CD4-positive, alpha-beta memory T cell (primary cell): ENCODE measurements at places on chromosomes 6 and 20. TPM values are rescaled to one million over a fixed set of nuclear protein-coding genes. Genes with fewer than 3 reads are reported as not detected.

TAPBP gene
- 277 TPM for polyA plus RNA-seq

TREM2 gene
- not detected for polyA plus RNA-seq

RIPPLY2 gene
- not detected for polyA plus RNA-seq

DNA sequence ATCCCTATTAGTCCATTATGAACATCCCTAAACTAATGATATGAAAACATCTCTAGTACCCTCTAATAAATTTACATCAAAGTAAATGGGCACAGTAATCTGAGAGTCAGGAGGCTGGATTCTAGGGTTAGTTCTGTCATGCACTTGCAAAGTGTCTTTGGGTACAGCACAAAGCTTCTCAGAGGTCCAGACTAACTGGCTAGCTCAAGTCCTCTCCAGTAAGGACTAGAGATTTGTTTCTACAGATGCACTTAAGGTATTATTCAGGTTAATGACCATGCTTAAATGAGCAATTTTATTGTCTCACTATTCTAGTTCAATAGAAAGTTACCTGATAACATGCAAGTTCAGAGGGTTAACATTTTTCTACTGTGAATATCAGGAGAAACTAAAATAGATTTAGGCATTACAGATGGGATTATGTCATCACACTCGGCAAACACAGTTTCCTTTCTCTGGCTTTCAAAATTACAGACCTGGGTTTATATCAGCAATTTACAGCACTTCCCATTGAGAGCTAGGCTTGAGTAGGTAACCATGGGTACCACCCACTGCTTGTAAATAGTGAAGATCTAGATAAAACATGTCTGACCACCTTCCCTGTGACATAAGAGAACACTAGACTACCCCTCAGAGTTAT is 402.9 kb upstream of the RUNX2 start:
- peak; percentile 78 for DNase-seq

DNA sequence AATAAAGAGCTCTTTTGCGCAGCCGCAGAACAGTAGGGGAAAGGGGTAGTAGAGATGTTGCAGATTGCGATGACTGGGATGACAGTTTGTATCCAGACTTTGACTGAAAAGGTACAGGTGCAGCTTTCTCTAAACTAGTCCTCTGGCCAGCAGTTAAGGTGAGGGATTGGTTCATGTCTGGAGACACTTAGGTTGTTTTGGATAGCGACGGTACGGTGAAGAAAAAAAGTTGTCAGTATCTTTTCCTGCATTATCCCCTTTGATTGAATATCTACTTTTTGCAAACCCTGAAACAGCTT is 537 bp downstream of the PRR3 start:
- no peak for DNase-seq

DNA sequence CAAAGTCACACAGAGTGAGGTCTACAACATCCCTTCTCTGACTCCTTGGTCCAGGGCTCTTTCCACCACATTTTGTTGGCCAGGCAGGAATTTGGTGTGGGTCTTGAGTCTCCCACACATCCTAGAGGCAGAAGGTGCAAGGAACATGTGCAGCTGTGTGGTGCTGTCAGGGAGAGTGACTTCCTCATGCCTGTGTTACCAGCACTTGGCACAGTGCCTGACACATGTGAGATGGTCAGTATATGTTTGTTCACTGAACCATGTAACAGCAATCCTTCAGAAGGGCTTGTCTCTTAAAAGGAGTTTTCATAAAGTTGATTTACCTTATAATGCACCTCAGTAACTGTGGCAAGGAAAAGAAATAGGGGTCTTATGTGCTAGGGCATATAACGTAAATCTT is 168.5 kb downstream of the CDC5L start:
- DNase-seq, result no peak
